Stimulated activated CD4-positive, alpha-beta T cell treated with anti-CD3 and anti-CD28 coated beads, TNF-alpha, amount 100 ng/mL, for 1 hour (primary cell): ENCODE measurements at places on chromosomes 1 and 21.

DNA sequence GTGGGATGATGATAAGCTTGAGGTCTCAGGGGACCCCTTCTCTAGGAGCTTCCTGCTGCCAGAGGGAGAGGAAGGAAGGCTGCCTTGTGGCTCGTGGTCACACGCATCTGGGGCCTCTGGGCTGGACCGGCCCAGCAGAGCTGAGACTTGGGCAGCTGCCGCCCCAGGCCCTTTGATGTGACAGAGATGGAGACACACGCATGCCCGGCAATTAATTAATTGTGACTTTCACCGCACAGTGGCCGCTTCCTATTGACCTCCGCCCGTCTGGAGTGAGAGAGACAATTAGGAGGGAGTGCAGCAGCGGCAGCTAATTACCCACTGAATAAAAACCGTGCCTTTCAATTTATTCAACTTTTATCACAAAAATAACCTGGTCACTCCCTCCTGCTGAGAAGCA is 16.6 kb upstream of the C1QA start:
- DNase-seq, result no peak

GRCh38 chr1:33433509-33434362 is 2.8 kb upstream of the PHC2 start:
- no peak for DNase-seq

DNA sequence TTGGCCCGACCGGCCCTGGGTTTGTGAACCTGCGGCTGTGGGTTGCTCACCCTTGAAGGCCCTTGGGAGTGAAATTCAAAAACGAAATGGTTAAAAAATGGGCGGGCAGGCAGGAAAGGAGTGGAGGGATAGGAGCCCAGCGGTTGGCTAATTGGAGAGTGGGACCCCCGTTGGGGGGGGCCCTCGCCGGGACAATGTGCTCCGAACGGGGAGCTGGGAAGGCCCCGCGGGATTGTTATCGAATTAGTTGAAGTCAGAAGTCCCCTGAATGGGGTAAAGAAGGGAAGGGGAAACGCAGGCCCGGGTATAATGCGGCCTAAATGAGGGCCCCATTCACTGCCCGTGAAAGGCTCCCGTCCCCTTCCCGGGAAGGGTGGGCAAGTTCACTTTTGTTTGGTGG is 135.7 kb downstream of the PRDM16 start:
- DNase-seq, result no peak

DNA sequence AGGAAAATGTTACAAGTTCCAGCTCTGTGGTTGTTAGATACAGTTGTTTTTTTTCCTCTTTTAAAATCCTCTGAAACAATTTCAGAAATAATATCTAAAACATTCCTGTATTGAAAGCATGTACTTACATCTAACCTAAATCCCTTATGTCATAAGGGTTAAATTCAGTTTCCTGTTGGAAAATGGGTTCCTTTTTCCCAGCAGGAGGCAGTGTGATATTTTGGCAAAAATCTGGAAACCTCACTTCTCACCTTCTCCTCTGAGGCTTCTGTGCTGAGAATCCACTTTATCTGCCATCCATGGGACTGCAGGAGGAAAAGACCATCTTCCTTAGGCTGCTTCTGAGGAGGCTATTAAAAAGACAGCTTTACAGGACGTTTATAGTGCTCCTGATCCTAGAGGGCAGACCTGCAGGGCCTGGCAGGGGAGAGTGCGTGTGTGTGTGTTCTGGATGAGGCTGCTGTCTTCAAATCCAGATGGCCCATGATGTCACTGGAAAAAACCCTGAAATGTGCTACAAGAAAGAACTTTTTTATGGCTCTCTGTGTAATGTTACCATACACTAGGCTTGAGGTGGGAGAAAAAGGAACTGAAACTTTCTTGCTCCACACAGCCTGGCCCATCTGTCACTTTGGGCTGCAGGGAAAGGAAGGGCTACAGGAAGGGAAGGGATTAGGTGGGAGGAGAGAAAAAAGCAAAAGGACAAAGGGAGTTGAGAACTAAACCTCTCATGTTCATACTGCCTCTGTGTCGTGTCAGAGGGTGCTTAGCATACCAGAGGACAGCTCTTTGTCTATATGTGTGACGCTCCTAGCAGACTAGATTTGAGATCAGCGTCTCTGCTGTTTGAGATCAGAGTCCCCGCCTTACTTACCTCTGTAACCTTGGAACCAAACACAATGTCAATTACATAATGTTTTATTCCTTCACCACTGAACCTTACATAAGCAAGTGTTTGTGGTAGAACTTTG is 379.2 kb upstream of the SPAG17 start:
- DNase-seq, result no peak
